ENCODE measurements at places on chromosomes 4 and X. TPM values are rescaled to one million over a fixed set of nuclear protein-coding genes. Genes with fewer than 3 reads are reported as not detected.

Gene CNKSR2
- 2.7 TPM for total RNA-seq

Gene BTC
- total RNA-seq: 1.4 TPM

Gene SATL1
- not detected for total RNA-seq

Gene MED12
- 13.9 TPM for total RNA-seq

Gene RPS6KA3
- total RNA-seq: 50.6 TPM

All from A549 treated with CORT108297 at 1 μM for 4 hours (cell line).